Astrocyte (in vitro differentiated cells and primary cell): ENCODE measurements at places on chromosomes 6 and 20. TPM values are rescaled to one million over a fixed set of nuclear protein-coding genes. Genes with fewer than 3 reads are reported as not detected.

SRSF12 gene
- 7.0 and 9.2 TPM in 2 replicates for total RNA-seq

VARS2 gene
- total RNA-seq: 19.8 and 21.6 TPM in 2 replicates

LY86 gene
- total RNA-seq: not detected in 2 replicates

PBOV1 gene
- total RNA-seq: not detected in 2 replicates

- no peaks in the 10 kb centered on the region for H3K4me1 ChIP-seq
- no peaks in the 10 kb centered on the region for H3K36me3 ChIP-seq
- H3K4me3 ChIP-seq: no peak overlapping the region
- H3K27me3 ChIP-seq: no peaks in the 10 kb centered on the region
- no peak overlapping the region for H3K27ac ChIP-seq
These were observed 125.7 kb downstream of the SLC23A2 start for GRCh38 chr20:4875578-4876067.

DNA sequence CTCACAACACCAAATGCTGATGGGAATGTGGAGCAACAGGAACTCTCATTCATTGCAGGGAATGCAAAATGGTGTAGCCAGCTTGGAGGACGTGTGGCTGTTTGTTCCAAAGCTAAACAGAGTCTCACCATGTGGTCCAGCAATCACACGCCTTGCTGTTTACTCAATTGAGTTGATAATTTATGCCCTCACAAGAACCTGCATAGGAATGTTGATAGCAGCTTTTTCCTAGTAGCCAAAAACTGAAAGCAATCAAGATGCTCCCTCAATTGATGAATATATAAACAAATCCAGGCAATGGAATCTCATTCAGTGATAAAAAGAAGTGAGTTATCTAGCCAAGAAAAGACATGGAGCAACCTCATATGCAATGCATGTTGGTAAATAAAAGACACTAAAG is 15.6 kb upstream of the VSX1 start:
- H3K27ac ChIP-seq: no peak overlapping the region
- peaks cover 10% of the 10 kb centered on the region for H3K27me3 ChIP-seq
- DNase-seq: no peak
- H3K4me3 ChIP-seq: no peak overlapping the region
- no peaks in the 10 kb centered on the region for H3K4me1 ChIP-seq
- no peaks in the 10 kb centered on the region for H3K36me3 ChIP-seq

DNA sequence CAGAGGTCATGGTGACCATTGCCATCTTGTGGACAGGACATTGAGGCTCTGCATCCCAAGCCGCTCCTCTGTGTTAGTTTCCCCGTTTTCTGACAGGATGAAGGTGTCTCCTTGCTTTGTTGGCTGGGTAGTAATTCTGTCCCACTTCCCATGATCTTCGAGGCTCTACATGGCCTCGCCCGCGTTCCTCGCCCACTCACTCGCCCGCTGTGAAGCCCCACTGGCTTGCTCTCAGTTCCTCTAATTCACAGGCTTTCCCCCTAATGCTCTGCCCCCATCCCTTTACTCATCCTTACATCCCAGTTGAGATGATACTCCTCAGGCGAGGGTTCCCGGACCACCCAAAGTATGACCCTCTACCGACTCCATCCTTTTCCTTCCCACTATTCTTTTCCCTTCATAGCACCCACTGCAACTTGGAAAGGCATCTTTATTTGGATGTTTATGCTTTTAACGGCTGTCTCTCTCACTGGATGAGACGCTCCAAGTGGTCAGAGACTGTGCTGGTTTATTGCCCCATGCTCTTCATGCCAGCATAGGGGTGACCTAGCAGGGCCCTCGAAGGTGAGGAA is 511 bp upstream of the SLC35B2 start:
- H3K4me1 ChIP-seq: peaks cover 17% of the 10 kb centered on the region
- no peaks in the 10 kb centered on the region for H3K27me3 ChIP-seq
- peaks cover 21% of the 10 kb centered on the region for H3K36me3 ChIP-seq
- no peak for DNase-seq
- peak overlapping the region; percentile 51 for H3K27ac ChIP-seq

GRCh38 chr6:33195304-33196165 is 3.3 kb upstream of the COL11A2 start:
- H3K36me3 ChIP-seq: peaks cover 30% of the 10 kb centered on the region
- H3K4me1 ChIP-seq: peaks cover 6% of the 10 kb centered on the region
- H3K27me3 ChIP-seq: peaks cover 13% of the 10 kb centered on the region
- no peak overlapping the region for H3K4me3 ChIP-seq
- DNase-seq: no peak

- H3K36me3 ChIP-seq: no peaks in the 10 kb centered on the region
- no peaks in the 10 kb centered on the region for H3K27me3 ChIP-seq
- H3K4me3 ChIP-seq: no peak overlapping the region
- peaks cover 6% of the 10 kb centered on the region for H3K4me1 ChIP-seq
These were observed 246.9 kb downstream of the TMEM242 start for GRCh38 chr6:157076451-157076822.

GRCh38 chr6:33983109-33983716 is 162.7 kb downstream of the GRM4 start:
- no peaks in the 10 kb centered on the region for H3K4me1 ChIP-seq
- peaks cover under 1% of the 10 kb centered on the region for H3K27me3 ChIP-seq
- H3K4me3 ChIP-seq: no peak overlapping the region

DNA sequence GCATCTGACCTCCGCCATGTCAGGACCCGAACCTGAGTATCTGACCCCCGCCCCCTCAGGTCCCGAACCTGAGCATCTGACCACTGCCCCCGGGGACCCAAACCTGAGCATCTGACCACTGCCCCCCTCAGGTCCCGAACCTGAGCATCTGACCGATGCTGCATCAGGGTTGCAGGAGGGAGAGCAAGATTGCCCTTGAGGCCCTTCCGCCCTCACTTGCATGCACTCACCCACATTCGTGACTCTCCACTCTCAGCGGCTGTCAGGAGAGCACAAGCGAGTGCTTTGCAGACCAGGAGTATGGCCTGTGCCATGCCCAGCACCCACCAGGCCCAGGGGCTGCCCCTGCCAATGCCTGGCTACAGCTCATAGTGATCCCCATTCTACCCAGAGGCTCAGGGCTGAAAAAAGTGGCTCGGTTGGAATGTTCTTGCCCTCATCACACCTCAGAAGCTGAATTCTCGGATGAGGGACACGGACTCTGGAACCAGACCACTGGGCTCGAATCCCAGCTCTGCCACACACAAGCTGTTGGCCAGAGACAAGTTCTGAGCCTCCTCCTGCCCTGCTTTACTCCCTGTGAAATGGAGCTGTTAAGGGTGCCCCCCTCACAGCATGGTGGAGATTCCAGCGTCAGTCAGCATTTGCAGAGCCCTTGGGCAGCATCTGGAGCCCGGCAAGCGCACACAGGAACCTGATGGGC is 82.1 kb downstream of the DLL1 start:
- no peak for DNase-seq
- peaks cover 2% of the 10 kb centered on the region for H3K27me3 ChIP-seq
- no peaks in the 10 kb centered on the region for H3K36me3 ChIP-seq
- no peak overlapping the region for H3K4me3 ChIP-seq

- no peaks in the 10 kb centered on the region for H3K36me3 ChIP-seq
- H3K27me3 ChIP-seq: no peaks in the 10 kb centered on the region
- no peak overlapping the region for H3K4me3 ChIP-seq
These were observed 128.9 kb downstream of the SCML4 start for GRCh38 chr6:107695061-107695720.

- H3K27me3 ChIP-seq: peaks cover 11% of the 10 kb centered on the region
- no peaks in the 10 kb centered on the region for H3K36me3 ChIP-seq
- no peak overlapping the region for H3K27ac ChIP-seq
- no peak overlapping the region for H3K4me3 ChIP-seq
These were observed 18.1 kb downstream of the BPI start for GRCh38 chr20:38321959-38322598.

DNA sequence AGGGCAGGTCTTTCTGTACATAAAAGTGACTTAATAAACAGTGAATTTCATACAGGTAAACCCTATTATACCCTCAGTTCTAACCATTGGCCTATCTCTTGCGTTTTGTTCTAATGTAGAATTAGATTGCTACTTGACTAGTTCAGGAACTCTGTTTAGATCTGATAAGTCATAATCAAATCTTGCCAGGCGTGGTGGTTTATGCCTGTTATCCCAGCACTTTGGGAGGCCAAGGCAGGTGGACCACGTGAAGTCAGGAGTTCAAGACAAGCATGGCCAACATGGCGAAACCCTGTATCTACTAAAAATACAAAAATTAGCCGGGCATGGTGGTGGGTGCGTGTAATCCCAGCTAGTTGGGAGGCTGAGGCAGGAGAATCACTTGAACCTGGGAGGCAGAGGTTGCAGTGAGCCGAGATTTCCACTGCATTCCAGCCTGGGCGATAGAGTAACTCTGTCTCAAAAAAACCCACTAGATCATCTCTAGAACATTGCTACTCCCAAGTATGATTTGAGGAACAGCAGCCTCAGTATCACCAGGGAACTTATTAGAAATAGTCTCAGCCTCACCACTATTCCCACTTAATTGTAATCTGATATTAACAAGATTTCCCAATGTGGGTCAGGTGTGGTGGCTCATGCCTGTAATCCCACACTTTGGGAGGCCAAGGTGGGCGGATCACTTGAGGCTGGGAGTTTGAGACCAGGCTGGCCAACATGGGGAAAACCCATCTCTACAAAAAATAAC is 12.2 kb downstream of the GTPBP2 start:
- no peak for DNase-seq
- H3K4me1 ChIP-seq: no peaks in the 10 kb centered on the region
- no peaks in the 10 kb centered on the region for H3K27me3 ChIP-seq

DNA sequence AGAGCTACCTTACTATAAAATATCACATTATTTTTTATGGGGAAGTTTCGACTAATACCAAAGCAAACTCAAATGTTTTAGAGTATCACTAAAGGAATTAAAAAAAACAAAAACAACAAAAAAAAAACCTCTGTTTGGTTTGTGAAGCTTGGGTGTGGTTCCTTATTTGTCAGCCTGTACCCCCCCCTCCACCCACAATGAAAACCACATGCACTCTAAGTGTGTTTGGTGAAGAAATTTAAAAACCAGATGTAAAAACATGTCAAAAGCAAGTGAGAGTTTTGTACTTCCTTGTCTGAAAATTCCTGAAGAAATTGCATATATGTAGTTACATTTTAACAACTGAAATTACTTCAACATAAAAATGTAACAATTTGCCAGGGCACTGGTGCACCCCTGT is 3.1 kb downstream of the STK38 start:
- no peaks in the 10 kb centered on the region for H3K27me3 ChIP-seq
- H3K4me1 ChIP-seq: peaks cover 11% of the 10 kb centered on the region
- no peak overlapping the region for H3K4me3 ChIP-seq
- peaks cover 3% of the 10 kb centered on the region for H3K36me3 ChIP-seq
- no peak for DNase-seq

DNA sequence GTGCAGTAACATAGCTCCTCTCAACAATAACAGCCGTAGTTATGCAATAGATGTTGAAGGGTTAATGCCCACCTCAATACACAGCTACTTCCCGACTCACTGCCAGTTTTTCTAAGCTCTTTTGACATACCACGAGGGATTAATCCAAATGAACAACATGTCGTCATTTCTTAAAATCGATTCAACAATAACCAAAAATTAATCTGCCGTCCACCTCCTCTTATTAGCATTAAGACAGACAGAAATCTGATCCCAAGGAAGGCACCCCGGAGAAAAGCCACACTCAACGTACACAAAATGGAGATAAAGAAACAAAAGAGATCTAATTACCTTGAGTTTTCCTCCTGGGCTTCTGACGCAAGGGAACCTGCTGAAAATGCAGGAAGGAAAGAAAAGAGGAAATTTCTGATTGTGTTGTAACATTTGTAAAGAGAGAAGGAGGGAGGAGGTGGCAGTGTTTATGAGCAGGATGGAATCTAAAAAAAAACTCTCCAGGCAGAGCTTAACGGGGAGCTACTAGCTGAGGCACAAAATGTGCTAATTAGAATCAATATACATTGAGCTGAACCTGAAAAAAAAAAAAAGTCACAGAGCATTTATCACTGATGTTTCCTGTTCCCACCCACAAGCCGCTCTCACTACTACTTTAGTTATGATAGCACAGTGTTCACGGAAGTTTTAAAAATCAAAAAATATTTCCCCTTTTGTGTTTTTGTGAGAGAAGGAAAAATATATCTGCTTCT is 109.3 kb downstream of the IPCEF1 start:
- no peak overlapping the region for H3K27ac ChIP-seq
- DNase-seq: no peak
- H3K4me3 ChIP-seq: peak overlapping the region; percentile 13
- H3K4me1 ChIP-seq: no peaks in the 10 kb centered on the region
- no peaks in the 10 kb centered on the region for H3K36me3 ChIP-seq

- H3K27me3 ChIP-seq: no peaks in the 10 kb centered on the region
- no peak for DNase-seq
- H3K4me1 ChIP-seq: no peaks in the 10 kb centered on the region
- H3K4me3 ChIP-seq: no peak overlapping the region
These were observed 166.7 kb upstream of the ADGRB3 start for GRCh38 chr6:68468244-68468884.

DNA sequence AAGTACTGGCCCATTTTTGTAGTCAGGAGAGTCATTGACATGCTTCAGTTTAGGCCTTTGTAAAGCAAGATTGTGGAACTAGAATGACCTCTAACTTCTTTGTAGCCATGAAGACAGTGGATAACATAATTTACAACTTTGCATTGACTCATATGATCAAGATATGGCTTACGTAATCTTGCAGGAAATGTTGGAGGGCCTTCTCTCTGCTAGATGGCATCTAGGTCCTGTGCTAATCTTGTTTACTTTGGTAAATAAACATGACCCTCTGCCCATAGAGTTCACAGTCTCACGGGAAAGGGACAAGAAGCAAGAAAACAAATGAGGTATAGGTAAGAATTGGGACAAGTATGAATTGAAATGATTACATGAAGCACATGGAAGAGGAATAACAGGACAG is 355.2 kb upstream of the ARID1B start:
- H3K4me1 ChIP-seq: peaks cover 22% of the 10 kb centered on the region
- no peaks in the 10 kb centered on the region for H3K27me3 ChIP-seq
- H3K27ac ChIP-seq: no peak overlapping the region
- no peaks in the 10 kb centered on the region for H3K36me3 ChIP-seq
- no peak for DNase-seq

DNA sequence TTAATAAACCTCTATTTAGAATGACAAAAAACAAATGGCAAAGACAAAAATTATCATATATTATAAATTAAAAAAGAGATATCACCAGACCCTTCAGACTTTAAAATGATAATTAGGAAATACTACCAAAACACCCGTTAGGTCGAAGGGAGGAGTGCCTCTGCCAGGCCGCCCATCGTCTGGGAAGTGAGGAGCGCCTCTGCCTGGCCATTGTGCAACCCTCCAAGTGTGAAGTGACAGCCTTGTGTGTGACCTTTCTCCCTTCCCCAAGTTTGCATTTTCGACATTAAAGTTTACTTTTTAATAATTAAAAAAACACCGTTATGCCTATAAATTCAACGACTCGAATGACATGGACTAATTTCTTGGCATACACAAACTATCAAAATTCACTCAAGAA is 64.5 kb upstream of the TASP1 start:
- H3K4me1 ChIP-seq: no peaks in the 10 kb centered on the region
- no peak overlapping the region for H3K27ac ChIP-seq
- H3K4me3 ChIP-seq: no peak overlapping the region

GRCh38 chr6:37725957-37726356 is 28.3 kb upstream of the MDGA1 start:
- H3K27ac ChIP-seq: no peak overlapping the region
- H3K4me3 ChIP-seq: no peak overlapping the region
- DNase-seq: peak; percentile 10
- H3K36me3 ChIP-seq: no peaks in the 10 kb centered on the region

GRCh38 chr20:57959018-57959417 is 249.2 kb upstream of the PMEPA1 start:
- H3K36me3 ChIP-seq: no peaks in the 10 kb centered on the region
- H3K4me3 ChIP-seq: no peak overlapping the region
- no peaks in the 10 kb centered on the region for H3K27me3 ChIP-seq
- H3K27ac ChIP-seq: no peak overlapping the region
- peaks cover 7% of the 10 kb centered on the region for H3K4me1 ChIP-seq

GRCh38 chr6:19536838-19537237 is 300.3 kb upstream of the ID4 start:
- no peak for DNase-seq
- H3K4me3 ChIP-seq: no peak overlapping the region
- no peak overlapping the region for H3K27ac ChIP-seq
- no peaks in the 10 kb centered on the region for H3K4me1 ChIP-seq
